Endodermal cell (in vitro differentiated cells): ENCODE measurements at places on chromosomes 12 and 14. TPM values are rescaled to one million over a fixed set of nuclear protein-coding genes. Genes with fewer than 3 reads are reported as not detected.
A peak's percentile ranks its signal among the peaks of the same experiment; 100 is the strongest.

GRCh38 chr14:97948841-97949240 lies 1151.7 kb downstream of the VRK1 start:
- DNase-seq = no peak

The SRGAP1 gene
- 8.5 and 10.6 TPM in 2 replicates for total RNA-seq

- no peak for DNase-seq
Observed at GRCh38 chr14:75153295-75153694, 23.1 kb downstream of the TMED10 start.

DNA sequence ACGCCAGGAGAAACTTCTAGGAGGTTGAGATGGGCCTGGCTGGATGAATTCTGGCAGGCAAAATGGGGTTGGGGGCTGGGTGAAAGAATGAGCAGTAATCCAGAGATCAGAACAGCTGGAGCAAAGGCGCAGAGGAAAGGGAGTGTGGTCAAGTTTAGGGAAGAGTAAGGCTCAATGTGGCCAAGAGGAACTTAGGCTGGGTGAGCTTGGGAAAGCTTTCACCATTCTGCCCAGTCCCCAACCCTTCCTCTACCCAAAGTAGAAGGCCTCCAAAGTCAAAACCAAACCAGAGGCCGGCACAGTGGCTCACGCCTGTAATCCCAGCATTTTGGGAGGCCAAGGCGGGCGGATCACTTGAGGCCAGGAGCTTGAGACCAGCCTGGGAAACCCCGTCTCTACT lies 10.2 kb upstream of the RABGGTA start:
- no peak for DNase-seq

DNA sequence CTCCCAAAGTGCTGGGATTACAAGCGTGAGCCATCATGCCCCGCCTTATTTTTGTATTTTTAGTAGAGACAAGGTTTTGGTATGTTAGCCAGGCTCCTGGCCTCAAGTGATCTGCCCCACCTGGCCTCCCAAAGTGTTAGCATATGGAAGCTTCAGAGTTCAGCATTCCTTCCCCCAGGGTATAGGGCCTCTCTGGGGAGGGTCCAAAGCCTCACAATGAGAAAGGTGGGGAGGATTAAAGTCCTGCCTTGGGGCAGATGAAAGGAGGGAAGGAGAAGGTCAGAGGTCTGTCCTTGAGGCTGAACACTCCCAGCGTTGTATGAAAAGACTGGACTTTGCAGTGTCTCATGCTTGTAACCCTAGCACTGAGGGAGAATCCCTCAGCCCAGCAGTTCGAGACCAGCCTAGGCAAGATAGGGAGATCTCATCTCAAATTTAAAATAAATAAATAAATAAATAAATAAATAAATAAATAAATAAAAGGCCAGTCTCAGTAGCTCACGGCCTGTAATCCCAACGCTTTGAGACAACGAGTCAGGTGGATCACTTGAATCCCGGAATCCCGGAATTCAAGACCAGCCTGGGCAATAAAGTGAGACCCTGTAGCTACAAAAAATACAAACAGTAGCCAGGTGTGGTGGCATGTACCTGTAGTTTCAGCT lies 22.0 kb upstream of the RCOR1 start:
- DNase-seq = peak; percentile 63

GRCh38 chr12:57039016-57039798 lies 10.7 kb downstream of the MYO1A start:
- DNase-seq = no peak

GRCh38 chr14:22820731-22821130 lies 5.5 kb upstream of the SLC7A7 start:
- no peak for DNase-seq

The MDGA2 gene
- 0.59 to 1.2 TPM (median 0.82 TPM) in 3 replicates for total RNA-seq

GRCh38 chr14:77106666-77107065 lies 8.6 kb downstream of the CIPC start:
- no peak for DNase-seq

DNA sequence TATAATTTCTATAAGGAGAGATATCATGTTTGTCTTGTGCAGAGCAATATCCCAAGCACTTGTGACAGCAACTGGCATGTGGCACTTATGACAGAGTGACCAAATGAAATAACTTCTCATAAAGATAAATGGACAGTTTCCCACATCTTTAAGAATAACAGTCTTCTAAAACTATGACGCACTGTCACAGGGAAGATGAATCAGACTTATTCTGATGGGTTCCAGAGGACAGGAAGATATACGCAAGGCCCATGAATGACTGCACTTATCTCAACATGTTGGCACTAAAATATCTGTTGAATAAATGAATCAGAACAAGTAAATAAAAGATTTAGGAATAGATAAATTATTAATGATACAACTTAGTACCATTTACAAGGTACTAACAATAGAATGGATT lies 465.8 kb upstream of the SYT1 start:
- DNase-seq = no peak

DNA sequence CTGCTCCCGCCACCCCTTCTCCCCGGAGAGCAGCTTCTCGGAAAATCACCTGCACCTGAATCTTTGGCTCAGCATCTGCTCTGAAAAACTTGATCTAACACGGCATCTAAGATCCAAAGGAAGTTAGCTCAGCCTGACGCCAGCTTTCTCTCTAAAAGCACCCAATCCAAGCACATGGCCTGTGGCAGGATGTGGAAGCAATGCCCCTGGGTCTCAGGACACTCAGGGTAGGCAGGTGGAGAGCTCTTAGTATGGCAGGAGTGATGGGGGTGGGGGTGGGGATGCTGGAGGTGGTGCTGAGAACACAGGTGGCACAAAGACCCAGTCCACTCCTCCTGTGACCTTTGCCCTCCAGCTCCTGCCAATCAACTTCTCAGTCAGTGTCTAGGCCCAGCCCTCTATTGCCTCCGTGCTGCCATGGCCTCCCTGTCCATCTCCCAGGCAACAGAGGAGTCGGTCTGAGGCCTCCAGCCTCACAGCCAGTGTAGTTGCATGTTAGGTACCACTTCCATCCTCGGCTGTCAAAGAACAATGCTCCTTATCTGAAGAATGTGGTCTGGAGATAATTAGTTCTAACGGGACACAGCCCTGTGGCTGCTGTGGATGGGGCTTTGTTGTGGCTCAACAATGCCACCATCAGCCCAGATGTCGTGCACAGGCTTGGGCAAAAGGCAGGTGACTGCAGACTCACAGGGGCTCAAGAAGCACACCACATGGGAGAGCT lies 180.0 kb upstream of the C14orf180 start:
- peak; percentile 58 for DNase-seq

GRCh38 chr12:57803319-57803893 lies 15.1 kb downstream of the AVIL start:
- DNase-seq = peak; percentile 91

The SLC38A2 gene
- 76.6 to 173 TPM (median 156 TPM) in 3 replicates for total RNA-seq

The LUM gene
- 0.47 TPM in 1 of 2 replicates, not detected in the other for total RNA-seq

- DNase-seq = no peak
Observed at GRCh38 chr14:30264161-30264560, 294.8 kb upstream of the G2E3 start.

GRCh38 chr12:24822121-24822899 lies 126.6 kb downstream of the BCAT1 start:
- no peak for DNase-seq

GRCh38 chr14:68250927-68251768 lies 431.6 kb downstream of the RAD51B start:
- no peak for DNase-seq

The CKAP4 gene
- 72.6 to 95.1 TPM (median 93.3 TPM) in 3 replicates for total RNA-seq

DNA sequence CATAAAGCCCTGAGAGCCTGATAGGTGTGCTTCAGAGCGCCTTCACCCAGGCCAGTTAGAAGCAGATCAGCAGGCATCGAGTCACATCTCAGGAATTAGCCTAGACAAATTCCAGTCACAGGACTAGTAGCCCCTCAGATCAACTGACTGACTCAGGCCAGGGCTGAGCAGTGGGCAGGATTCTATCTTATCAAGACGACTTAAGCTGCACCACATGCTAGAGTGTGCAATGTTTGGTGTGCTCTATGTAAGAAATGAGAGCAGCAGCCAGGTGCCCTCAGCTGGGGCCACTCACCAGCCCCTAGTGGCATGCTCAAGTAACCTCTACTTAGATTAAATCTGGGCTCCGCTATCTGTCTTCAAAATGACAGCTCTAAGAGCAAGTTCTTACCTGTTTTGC lies 19.7 kb upstream of the NGB start:
- DNase-seq = peak; percentile 66

The PTCSC3 gene
- not detected in 3 replicates for total RNA-seq
